Activated gamma-delta T cell (primary cell): ENCODE measurements at places on chromosomes 5 and 9.

DNA sequence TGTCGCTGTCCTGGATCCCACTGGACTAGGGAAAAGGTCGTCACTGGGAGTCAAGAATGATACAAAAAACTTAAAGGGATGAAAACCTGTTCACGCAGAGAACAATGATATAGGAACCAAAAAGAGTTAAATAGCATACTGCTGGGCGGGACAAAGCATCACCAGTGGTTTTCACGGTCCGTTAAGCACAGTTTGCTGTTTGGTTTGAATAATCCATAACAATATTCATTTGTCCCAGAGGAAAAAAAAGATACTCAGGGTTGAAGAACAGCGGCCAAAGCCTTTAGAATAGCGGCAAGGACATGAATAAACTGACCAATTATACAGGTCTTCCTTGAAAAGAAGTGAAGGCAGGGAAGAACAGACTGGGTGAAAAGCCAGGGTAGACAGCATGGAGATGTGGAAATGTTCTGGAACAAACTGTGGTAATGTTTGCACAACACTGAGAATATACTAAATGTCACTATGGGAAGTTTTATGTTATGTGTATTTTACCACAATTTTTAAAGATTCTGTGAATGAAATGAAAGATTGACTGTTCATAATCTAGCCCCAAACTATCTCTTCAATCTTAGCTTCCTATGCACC lies 60.8 kb downstream of the MTMR12 start:
- DNase-seq = no peak

DNA sequence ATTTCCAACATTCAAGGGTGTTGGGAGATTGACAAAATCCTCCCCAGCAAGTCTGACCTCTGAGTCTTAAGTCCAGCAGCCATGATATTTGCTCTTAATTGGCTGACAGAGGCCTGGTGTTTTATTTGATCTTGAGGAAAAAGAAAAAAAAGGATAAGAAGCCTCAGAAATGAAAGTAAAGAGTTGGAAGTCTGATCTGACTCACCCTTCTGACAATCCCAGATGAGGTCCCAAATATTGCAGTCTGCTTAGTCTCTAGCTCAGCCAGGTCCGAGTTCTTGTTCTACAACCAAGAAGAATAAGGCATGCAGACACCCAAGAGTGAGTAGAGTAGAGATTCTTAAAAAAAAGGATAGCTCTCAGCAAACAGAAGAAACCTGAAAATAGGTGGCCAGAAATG lies 632.5 kb upstream of the ST8SIA4 start:
- DNase-seq = no peak

DNA sequence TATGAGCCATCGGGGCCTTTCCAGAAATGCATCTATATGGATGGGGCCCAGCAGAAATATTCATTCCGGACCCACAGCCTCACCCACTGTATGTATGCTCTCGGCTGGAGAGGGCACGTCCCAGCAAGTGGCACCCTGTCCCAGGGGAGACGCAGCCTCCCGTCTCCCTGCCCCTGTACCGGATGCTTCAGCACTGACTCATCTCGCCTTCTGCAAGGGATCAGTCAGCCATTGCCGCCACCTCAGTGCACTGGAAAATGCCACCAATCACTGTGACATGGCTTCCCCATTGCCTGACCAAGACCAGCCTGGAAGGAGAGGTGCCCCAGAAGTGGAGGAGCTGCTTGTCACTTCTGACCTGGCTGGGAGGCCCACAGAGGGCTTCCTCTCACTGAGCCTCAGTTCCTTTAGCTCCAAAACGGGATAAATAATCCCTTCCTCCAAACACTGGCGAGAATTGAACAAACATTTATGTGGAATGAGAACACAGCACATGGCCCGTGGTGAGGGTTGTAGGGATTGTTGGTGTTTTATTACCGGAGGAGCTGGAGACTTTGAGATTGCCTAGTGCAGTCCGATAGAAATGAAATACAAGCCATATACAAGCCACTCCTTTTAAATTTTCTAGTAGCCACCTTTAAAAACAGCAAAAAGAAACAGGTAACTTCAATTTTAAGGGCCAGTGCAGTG lies 43.9 kb upstream of the ORM1 start:
- no peak for DNase-seq

GRCh38 chr5:16539169-16539666 lies 73.6 kb upstream of the ZNF622 start:
- DNase-seq = no peak

DNA sequence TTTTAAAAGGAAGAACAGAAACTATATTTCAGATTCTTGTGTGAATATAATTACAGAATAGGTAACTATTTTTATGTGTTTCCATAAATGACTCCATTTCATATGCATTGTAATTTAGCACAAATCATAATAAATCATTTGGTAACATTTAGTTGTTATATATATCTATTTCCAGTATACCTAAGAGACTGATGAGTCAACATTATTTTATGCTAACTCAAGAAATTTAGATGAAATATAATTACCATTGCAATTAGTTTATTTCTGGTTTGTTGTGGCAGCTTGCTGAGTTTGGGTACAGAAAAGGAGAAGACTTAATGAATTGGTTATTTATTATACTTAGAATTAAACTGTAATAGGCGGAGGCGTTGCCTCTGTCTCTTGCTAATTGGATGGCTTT lies 314.9 kb downstream of the KCTD16 start:
- no peak for DNase-seq

GRCh38 chr5:131209506-131210150 lies 38.9 kb downstream of the LYRM7 start:
- no peak for DNase-seq

DNA sequence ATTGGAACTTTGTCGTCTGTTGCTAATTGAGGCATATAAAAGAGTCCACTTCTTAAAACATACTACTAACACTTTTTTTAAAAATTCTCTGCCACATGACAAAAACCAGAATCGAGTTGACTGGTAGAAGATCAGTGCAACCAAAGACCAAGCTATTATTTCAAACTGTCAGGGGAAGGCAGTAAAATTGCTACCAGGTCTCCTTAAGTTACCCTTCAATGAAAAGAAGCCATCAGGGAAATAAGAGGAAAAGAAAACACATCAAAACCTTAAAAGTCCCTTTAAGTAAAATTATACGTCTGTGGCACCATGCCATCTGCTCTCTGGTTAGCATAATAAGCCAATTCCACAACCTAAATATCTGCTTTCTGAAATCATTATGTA lies 9.6 kb downstream of the ZNF608 start:
- no peak for DNase-seq

DNA sequence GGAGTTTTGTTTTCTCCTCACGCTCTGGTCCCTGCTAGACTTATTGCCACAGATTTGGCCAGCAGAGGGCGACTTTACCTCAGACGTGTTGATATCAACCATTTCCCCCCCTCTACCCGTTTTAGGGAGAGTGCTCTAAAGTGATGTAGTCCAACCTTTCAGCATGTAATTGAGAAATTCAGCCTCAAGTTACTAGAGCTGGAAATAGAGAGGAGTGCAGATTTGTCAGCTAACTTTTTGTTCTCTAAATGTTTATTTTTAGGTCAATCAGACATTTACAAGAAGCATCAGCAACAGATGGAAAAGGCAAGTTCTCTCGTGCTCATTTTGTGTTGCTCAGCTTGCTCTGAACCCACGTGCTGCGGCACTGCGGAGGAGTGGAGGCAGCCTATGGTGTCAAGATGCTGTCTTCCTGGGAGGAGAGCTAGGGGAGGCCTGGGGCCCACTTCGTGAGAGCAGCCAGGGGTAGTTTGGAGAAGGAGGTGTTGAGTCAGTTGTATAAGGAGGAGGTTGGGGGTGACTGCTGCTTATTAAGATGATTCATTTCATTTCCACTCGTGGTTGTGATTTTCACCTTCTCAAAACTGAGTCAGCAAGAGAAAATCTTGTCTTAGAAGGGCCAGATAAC lies 53.6 kb downstream of the GPR107 start:
- DNase-seq = no peak

- DNase-seq = no peak
Observed at GRCh38 chr5:57466544-57466943, 16.1 kb downstream of the ACTBL2 start.

GRCh38 chr5:1540166-1540565 lies 16.4 kb upstream of the LPCAT1 start:
- DNase-seq = no peak

DNA sequence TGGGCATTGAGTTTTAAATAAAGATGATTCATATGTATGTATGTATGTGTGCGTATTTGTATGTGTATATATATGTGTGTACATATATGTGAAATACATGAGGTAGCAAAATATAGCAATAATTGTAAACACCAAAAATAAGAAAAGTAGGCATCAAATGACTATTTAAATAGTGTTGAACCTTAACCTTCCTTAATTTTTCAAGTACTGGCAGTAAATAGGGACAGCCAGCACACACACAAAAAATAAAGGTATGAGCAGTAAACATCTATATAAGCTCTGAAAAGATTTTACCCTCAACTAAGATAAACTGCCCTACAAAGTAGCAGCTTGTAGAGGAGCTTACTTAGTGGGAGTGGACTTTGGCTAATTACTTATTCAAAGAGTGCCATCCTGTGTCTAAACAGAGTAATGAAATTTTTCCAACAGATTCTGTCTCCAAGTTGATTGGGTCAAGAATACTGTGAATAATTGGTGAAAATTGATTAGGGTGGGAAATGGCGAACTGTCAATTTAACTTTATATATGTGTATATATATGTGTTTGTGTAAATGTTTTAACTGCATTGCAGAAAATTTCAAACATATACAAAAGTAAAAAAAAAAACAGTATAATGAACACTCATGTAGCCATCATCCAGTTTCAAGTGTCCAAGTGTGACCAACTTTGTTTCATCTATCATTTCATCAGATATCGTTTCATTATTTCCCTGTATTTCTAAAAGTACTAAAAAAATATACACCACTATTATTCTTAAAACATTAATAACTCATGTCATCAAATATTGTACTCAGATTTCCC lies 2.0 kb upstream of the ADAMTS6 start:
- DNase-seq = no peak

DNA sequence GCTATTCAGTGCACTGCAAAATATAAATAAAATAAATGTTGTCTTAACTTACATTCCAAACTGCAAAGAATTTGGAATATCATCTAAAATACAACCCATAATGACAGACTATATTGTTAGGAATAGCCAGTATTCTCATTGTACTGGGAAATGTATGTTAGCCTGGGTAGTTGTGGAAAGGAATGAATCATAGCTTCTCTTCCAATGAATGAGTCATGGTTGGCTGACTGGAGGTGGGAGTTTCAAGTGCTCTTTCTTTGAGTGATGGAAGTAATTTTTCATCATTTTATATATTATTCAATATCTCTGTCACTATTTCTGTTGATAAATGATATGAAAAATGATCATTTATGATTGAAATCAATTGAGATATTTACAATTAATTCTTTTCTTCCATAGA lies 158.6 kb upstream of the ARRDC3 start:
- no peak for DNase-seq

DNA sequence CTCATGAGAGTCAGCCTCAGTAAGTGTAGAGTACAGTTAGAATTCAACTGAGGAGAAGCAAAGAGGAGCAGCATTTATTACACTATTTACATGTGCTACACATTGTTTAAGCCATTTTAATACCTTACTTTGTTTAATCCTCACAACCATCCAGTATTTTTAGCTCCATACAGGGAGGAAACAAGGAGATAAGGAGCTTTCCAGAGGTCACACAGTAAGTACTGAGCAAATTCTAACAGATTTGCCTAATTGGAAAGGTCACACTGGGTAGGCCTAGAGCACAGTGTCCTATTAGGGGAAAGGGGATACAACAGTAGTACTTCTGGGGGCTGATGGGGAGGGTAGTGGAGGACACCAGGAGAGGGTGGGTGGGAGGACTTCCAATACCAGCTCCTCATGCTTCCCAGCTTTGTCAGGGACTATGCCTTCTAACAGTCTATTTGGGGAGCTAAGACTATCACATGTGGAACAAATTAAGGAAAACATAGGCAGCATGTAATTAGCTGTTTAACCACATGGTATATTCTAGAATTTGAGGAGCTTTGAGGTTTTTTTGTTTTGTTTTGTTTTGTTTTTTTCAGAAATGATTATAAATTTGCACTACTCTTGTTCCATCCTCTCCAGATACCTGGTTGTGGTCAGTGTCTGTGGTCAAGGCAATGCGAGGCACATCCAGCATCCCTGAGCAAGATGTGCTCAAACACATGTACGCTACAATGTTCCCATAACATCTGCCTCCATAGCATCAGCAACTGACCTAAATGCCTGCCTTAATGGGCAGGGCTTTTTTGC lies 96.0 kb upstream of the SLC12A2 start:
- no peak for DNase-seq

DNA sequence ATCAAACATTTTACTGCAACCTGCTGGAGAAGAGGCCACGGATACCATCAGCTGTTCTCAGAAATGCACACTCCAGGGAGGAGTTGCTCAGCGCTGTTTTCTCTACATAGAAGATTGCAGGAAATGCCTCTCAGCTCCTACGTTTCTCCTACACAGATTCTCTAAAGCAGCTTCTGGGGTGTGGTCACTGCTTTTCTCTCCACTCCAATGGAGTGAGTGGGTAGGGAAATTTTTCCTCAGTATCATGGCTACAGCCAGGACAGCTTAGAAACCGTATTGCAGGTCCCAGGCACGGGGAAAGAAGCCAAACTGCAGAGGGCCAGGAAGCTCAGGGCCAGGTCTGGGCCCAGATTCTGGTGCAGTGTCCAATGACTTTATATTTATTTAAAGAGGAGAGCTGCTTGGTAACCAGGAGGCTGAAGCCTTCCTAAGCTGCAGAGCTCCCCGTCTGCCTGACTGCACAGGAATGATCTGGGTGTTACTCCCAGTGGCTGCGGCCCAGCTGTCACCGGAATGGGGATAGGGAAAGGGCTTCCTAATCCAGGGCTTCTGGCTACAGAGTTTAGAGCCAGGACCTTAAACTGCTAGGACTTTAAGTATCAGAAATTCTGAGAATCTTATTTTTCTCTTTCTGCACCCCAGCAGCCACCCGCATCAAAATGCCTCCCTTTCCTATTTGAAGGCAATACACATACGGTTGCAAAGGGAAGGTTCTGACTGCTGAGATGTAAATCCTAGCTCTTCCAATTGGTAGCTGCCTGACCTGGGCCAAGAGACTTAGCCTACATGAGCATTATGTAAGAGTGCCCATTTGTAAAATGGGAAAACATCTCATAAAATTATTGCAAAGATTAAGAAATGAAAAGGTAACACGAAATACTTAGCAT lies 1.4 kb upstream of the SPTAN1 start:
- no peak for DNase-seq

DNA sequence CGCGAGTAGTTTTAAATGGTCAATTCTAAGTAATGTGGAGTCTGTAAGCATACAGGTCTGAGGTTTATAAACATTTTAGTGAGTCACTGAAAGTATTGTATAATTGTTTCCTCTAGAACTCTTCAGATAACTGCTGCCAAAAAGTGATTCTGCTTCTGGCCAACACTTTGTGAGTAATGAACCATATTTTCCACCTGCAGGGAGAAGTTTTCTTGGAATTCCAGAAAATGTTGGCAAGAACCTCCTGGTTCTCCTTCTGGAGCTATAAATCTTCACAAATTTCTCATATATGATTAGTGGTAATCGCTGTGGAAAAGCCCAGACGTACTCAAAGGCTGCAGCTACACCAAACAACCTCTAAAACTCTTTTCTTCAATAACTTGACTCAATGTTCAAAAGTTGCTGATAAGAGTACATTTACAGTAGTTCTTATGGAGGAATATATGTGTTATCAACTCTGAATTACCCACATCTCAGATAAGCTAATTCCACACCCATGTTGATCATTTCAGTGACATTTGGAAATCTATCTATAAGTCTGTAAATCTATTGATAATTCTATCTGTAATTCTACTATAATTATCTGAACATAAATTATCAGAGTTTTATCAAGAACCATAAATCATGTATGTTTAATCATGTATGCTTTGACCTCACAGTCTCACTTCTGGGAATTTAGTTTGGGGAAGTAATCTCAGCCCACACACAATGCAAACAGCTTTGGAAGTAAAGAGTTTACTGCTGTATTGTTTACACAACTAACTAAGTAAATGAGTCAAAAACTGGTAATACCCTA lies 74.1 kb downstream of the FNBP1 start:
- no peak for DNase-seq
